Activated CD4-positive, alpha-beta memory T cell treated with anti-CD3 and anti-CD28 coated beads for 36 hours (primary cell): ENCODE measurements at places on chromosomes 11 and 22.

DNA sequence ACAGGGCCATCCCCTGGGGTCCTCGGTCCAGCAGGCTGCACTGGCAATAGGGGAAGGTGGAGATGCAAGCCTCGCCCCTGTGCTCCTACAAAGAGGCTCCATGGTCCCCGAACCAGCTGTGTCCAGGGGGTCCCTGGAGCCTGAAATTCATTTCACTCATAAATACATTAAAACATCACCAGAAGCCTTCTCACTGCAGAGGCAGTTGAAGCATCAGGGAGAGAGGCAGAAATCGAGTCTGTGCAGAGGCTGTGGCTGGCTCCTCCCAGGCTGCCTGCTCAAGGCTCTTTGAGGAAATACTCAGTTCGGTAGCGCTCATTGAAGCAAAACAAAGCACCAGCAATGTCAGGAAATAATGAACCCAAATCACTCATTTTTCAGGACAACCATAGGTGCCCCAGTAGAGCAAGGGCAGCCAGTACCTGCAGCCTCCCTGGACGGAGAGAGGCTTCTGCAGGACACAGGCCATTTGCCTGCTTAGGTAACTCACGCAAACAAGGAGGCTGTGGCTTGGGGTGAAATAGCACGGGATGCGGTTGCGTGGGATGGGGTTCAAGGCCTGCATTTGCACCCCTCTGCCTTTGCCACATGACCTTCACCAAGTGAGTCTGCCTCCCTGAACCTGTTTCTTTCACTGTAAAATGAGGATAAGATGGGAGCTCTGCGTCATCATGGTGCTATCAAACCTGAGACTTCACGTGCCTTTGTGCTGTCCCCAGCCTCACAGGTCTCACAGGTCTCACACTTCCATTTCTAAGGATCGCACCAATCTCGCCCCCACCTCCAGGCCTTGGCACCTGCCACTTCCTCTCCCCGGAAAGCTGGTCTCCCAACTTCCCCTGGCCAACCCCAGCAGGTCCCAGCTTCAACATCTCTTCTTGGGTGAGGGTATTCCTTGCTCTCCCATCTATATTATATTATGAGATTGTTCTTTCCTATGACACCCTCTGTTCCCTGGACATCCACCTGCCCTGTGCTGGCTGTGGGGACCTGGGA is 84.3 kb upstream of the SHISAL1 start:
- H3K36me3 ChIP-seq, result no peaks in the 10 kb centered on the region
- H3K27ac ChIP-seq, result no peak overlapping the region
- no peaks in the 10 kb centered on the region for H3K4me1 ChIP-seq
- peak; percentile 7 for DNase-seq

- H3K4me3 ChIP-seq, result no peak overlapping the region
- no peaks in the 10 kb centered on the region for H3K36me3 ChIP-seq
- peaks cover 5% of the 10 kb centered on the region for H3K27me3 ChIP-seq
- no peak overlapping the region for H3K27ac ChIP-seq
These were observed 53.8 kb downstream of the BUD13 start for GRCh38 chr11:116718955-116719501.

DNA sequence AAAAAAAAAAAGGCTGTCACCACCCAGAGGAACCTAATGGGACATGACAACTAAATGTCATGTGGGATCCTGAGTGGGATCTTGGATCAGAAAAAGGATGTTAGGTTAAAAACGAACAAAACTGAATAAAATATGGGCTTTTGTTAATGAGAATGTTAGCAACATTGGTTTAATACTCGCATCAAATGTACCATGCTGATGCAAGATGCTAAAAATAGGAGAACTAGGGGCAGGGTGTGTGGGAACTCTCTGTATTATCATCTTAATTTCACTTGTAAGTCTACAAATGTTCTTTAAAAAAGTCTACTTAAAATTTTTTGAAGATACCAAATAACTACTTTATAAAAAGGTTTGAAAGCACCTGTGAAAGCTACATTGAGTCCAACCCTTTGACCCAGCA is 88.8 kb upstream of the PRR5 start:
- H3K27ac ChIP-seq, result no peak overlapping the region
- no peak for DNase-seq
- H3K27me3 ChIP-seq, result no peaks in the 10 kb centered on the region
- no peaks in the 10 kb centered on the region for H3K36me3 ChIP-seq
- no peaks in the 10 kb centered on the region for H3K4me1 ChIP-seq

DNA sequence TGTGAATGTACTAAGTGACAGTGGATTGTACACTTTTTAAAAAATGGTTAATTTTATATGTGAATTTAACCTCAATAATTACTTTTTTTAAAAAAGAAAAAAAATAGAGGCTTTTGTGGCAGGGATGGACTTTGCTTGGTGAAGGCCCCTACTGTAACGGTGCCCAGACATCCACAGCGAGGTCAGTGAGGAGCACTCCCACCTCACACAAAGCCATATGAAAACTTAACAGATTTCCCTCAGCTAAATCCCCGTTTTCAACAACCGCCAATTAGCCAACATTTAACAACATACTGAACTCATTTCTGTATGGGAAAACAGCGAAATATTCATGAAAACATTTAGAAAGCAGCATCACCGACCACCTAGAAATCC is 642 bp upstream of the C11orf58 start:
- H3K4me3 ChIP-seq, result no peak overlapping the region
- no peak overlapping the region for H3K27ac ChIP-seq
- no peaks in the 10 kb centered on the region for H3K27me3 ChIP-seq
- H3K4me1 ChIP-seq, result peaks cover 18% of the 10 kb centered on the region

GRCh38 chr11:91222830-91223229 is 1000.0 kb upstream of the CHORDC1 start:
- H3K4me1 ChIP-seq, result no peaks in the 10 kb centered on the region
- no peak overlapping the region for H3K4me3 ChIP-seq
- no peaks in the 10 kb centered on the region for H3K36me3 ChIP-seq
- no peak overlapping the region for H3K27ac ChIP-seq
- no peaks in the 10 kb centered on the region for H3K27me3 ChIP-seq

DNA sequence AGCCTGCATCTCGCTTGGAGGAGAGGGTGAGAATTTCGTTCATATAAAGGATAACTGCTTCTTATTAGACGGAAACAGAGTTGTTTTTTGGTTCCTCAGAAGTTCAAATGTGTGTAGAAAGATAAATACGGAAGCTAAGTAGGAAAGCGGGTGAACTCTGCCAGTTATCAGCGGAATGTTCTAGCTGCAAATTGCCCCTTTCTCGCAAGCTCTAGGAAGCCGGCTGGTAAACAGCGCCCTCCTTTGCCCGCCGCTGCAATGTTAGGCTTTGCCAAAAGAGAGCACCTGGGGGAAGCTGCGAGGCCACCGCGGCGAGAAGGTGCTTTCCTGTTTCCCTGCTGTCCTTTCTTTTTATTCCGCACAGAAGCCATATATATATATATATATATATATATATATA is 67.0 kb downstream of the IGLL5 start:
- peaks cover 3% of the 10 kb centered on the region for H3K4me1 ChIP-seq
- no peak overlapping the region for H3K27ac ChIP-seq
- H3K4me3 ChIP-seq, result no peak overlapping the region

GRCh38 chr11:58524232-58525036 is 16.5 kb upstream of the OR5B21 start:
- peak overlapping the region; percentile 82 for H3K27ac ChIP-seq
- DNase-seq, result peak; percentile 64
- H3K4me1 ChIP-seq, result peaks cover 47% of the 10 kb centered on the region
- peaks cover 20% of the 10 kb centered on the region for H3K36me3 ChIP-seq
- no peaks in the 10 kb centered on the region for H3K27me3 ChIP-seq

DNA sequence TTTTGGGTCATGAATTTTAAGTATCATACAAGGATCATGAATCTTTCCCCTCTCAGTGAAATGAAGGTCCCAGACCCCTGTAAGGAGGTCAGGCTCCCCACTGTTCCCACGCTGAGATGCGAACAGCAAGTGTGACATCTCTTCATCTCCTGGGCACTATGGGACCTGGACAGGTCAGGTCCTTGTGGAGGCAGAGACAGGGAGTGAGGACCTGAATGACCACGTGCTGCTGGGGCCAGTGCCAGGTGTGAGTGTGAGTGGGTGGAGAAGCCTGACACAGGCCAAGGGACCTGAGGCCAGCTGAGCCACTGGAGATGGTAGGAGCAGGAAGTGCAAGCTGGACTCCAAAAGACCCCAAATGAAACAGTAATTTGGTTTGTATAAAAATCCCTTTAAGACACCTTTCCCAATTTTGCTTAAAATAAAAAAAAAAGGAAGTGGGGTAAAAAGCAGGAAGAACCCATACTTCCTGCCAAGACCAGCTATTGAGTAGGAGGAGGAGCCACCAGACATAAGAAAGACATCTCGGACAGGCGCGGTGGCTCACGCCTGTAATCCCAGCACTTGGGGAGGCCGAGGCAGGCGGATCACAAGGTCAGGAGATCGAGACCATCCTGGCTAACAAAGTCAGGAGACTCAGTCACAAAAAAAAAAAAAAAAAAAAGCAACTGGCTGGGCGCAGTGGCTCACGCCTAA is 35.4 kb upstream of the SERPIND1 start:
- no peak for DNase-seq
- H3K27me3 ChIP-seq, result no peaks in the 10 kb centered on the region
- no peak overlapping the region for H3K27ac ChIP-seq
- H3K4me3 ChIP-seq, result no peak overlapping the region
- peaks cover 19% of the 10 kb centered on the region for H3K36me3 ChIP-seq
- H3K4me1 ChIP-seq, result no peaks in the 10 kb centered on the region

DNA sequence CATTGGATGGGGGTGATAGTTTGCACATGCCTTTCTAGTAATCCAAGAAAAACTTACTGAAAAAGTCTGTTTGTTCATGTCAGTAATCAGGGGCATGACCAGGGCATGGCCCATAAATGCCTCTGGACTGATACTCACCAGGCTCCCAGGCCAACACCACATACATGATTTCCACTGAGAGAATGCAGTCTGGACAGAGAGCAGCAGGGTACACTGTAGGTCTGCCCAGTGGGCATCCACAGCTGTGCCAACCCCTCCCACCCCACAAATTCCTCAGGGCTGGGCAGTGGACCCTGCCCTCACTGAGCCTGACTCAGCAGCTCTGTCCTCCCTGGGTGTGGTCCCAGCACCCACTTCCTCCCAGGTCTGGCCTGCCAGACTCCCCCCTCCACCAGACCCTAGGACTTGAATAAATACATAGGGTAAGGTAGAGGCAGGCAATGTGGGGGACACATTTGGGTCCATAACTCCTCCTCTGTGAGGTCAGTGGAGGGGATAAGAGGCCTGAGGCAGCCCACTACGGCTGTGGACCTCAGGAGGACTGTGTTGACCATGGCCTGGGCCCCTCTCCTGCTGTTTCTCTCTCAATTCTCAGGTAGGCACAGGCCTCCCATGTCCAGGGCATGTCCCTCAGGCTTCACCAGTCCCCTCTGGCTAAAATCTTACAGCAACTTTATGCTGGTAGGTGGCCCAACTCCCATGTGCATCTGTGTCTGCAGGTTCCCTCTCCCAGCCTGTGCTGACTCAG is 92.2 kb upstream of the TOP3B start:
- H3K4me3 ChIP-seq, result no peak overlapping the region
- no peaks in the 10 kb centered on the region for H3K36me3 ChIP-seq
- H3K27ac ChIP-seq, result no peak overlapping the region

DNA sequence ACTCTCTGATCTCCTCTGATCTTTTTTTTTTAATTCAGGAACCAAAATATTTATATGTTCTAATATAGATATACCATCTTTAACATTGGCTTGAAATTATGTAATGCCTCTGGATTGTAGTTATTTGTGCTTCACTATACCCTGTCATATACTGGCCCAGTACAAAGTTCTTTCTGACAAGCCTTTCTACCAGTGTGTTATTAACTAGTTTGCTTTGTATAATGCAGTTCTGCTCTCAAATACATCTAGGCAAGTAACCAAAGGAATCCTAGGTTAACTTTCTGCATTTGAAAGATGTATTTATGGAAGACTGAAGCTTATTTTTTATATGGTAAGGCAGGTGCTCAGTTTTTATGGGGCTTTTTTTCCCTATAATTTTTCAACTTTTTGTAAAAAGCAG is 36.1 kb downstream of the ARHGEF12 start:
- DNase-seq, result no peak

DNA sequence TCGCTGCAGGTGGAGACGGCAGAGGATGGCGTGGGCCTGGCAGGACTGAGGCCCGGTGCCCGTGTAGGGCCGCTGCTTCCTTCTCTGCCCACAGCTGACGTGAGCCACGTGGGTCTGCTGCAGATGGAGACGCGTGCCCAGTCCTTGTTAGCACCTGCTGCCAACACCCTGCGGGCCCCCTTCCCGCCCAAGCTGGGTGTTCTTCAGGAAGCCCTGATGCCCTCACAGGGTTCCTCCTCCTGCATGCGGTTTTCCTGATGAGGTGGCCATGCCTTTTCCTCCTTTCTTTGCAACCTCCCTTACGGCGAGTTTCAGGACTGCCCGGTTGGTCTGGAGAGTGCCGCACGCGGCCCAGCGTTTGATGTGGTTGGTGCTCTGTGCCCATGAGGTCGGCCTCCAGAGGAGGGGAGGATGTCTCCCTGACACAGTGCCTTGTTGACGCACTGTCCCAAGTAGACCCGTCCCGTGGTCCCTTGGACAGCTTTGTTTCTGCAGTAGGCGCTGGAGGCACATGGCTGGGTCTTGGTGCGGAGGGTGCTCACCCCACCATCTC is 44.7 kb downstream of the AP2A2 start:
- peak; percentile 41 for DNase-seq
- H3K4me3 ChIP-seq, result no peak overlapping the region
- peak overlapping the region; percentile 23 for H3K27ac ChIP-seq
- peaks cover 24% of the 10 kb centered on the region for H3K4me1 ChIP-seq
- no peaks in the 10 kb centered on the region for H3K27me3 ChIP-seq
